COR-L47 (cell line): ENCODE measurements at places on chromosomes 6 and 20.

GRCh38 chr6:134474955-134475354, 157.0 kb upstream of the SGK1 start:
- no peak for DNase-seq

- no peak for DNase-seq
Observed at GRCh38 chr6:849075-849506, 156.2 kb upstream of the EXOC2 start.

DNA sequence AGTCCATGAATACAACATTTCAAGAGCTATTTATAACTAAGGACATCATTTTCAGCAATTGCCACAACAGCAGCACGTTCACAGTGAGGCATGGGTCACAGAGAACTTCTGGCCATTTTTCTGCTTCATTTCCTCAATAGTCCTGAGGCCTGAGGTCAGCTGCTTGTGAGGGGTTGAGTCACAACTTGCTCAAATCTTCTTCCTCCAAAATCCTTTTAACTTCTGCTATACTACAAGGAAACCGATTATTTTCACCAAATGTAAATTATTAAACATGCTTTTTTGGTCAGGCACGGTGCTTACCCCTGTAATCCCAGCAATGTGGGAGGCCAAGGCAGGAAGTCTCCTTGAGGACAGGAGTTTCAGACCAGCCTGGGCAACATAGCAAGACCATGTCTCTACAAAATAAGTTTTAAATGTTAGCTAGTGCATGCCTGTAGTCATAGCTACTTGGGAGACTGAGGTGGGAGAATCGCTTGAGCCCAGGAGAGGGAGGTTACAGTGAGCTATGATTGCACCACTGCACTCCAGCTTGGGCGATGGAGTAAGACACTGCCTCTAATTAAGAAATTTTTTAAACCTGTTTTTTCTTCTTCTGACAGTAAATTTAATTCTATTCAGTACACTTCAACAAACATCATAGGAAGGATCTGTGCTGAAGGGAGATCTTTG, 11.1 kb upstream of the SLC16A10 start:
- no peak for DNase-seq

DNA sequence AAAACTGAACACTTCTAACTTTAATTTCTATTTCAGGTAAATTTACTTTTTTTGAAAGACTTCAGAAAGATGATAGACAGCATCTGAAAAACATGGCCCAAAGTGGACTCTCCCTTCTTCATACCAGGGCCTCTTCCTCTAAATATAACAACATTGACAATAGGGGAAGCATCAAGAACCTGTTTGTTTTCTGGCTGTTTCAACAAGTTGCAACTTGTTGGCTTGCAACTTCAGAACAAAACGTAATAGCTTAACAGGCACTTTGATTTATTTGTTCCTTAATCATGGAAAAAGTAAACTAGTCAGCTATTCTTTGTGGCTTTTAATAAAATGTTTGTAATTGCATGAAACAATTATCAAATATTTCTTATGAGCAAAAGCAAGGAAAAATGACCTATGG, 34.3 kb downstream of the RGS17 start:
- peak; percentile 9 for DNase-seq

DNA sequence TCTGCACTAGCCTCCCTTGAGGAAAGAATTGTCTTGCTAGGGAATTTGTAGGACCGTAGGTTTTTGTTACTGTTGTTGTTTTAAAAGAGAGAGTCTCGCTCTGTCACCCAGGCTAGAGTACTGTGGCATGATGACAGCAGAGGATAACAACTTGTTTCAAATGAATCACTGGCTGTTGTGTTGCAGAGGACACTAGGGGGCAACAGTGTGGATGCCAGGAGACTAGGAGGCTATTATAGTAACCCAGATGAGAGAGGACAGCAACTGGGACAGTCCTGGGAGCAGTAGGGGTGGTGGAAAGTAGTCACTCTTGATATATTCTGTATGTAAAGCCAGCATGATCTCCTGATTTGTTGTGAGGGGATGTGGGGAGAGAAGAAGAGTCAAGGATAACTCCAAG, 41.8 kb upstream of the LAMA4 start:
- DNase-seq: no peak

DNA sequence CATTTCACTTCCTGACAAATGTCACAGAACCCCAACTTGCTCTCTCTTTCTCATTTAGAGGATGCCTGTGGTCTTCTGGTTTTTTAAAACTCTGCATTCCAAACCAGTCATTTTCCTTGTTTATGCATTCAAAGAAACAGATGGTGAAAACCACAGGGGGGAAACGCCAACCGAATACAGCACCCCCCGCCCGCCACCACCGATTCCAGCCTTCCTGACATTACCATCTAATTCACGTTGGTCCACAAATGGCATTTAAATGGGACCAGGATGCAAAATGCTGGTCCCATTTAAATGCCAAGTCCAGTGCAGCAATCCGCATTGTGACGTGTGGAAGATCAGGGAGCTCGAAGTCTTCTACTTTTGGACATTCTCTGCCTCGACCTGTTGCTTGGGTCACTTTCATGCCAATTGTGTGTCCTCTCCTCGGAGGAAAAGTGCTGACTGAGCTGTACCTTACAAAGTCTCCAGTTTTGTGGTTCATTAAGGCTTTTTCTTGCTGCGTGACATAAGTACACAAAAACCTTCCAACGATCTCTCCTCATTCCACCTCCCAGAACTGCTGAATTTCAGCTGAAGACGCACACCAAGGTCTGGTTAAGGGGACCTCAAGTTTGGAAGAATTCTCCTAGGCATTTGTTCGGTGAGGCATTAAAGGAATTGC, 35.8 kb downstream of the NEDD9 start:
- no peak for DNase-seq

GRCh38 chr6:37877373-37878149, 58.0 kb downstream of the ZFAND3 start:
- DNase-seq: no peak

DNA sequence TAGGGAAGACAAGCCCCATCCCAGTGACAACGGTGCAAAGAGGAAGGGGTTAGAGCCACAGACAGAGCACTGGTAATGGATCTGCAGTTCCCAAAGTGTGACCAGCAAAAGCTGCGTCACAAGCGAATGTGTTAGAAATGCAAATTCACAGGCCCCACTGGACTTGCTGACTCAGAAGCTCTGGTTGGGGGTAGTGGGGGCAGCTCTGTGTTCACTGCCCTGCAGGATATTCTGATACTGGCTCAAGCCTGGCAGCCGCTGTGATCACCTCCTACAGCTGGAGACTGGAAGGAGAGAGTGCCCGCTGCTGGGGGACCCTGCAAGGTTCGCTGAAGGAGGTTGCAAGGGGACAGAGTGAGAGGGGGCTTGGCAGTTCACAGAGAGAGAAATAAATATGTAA, 179.7 kb upstream of the CDH4 start:
- no peak for DNase-seq

GRCh38 chr6:73290435-73290834, 27.4 kb upstream of the KHDC1 start:
- DNase-seq: no peak

GRCh38 chr20:63891061-63892002, 3.6 kb upstream of the DNAJC5 start:
- no peak for DNase-seq

DNA sequence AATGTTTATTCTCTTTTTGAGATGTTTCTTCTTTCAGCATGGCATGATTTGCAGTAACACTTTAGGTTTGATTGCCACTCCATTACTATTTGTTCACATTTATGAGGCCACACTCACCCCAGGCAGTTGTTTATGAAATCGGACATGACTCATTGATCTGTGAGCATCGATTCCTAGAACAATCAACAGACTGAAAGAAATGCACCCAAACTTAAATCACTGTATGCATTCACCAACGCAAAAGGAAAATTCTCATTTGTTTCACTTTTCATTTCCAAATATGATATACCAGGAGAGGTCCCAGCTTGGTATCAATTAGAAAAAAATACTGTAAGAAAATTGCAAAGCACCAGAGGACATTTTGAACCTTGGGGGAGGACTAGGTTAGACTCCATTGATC, 5.4 kb upstream of the GJA10 start:
- no peak for DNase-seq

GRCh38 chr20:36574366-36575135, 1.2 kb downstream of the TGIF2 start:
- DNase-seq: no peak

- DNase-seq: no peak
Observed at GRCh38 chr20:958936-959815, 42.9 kb downstream of the RSPO4 start.

GRCh38 chr6:137157601-137158000, 15.8 kb downstream of the IL22RA2 start:
- DNase-seq: no peak

- no peak for DNase-seq
Observed at GRCh38 chr6:115891111-115891669, 169.5 kb downstream of the FRK start.
